ENCODE measurements at places on chromosomes 7 and 10.

DNA sequence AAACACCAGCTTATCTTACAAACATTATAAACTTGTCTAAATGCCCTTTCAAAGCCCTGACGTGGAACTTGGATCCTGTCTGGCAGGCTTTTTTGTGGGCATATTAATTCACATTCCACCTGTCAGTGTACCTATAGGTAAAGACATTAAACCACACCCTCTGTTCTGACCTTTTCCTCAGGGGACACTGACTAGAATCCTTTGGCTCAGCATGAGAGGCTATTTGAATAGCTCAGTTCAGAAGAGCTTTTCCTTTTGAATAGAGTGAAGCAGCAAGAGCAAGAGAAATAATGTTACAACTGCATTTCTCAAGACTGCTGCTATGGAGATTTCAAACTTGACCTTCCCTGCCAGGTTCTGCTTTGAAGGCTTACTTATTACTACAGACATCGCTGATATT, 76.9 kb downstream of the CYP51A1 start:
- peak; percentile 18 for DNase-seq

- DNase-seq, result no peak
These were observed 34.7 kb downstream of the GRID1 start for GRCh38 chr10:86331861-86332260.

- DNase-seq, result no peak
These were observed 28.9 kb downstream of the FZD1 start for GRCh38 chr7:91293136-91293535.

DNA sequence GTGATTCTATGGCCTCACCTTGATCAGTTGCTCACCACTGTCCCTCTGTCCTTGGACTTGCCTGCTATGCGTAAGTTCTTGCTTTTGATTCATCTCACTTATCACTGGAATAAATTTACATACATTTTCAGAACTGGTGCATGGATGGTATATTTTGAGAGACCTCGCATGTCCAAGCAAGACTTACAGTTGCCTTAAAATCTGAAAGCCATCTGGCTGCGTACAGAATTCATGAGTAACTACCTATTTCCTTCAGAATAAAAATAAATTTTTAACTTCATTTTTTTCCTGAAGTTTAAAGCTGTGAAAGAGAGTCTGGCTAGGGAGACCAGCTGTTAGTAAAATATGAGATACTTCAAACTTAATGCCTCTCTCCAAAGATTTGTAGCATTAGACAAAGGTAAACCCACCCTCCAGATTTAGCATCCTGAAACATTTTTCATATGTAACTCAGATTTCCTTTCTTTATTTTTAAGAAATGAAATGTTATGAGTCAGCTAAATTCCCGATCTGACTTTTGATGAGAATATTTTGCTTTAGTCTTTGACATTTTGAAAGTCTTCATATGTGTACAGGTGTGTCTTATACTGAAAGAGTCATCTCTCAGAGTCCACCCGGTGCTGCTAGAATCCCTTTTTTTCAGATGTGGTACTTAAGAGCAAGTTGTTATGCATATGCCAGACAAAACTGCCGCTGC, 136.4 kb upstream of the CELF2 start:
- no peak for DNase-seq

- DNase-seq, result no peak
These were observed 62.1 kb downstream of the TCERG1L start for GRCh38 chr10:131249238-131249954.
